Glomerular endothelial cell (primary cell): ENCODE measurements at places on chromosomes 16 and 17.

- no peak for DNase-seq
Observed at GRCh38 chr17:82786427-82786826, 34.6 kb downstream of the TBCD start.

GRCh38 chr17:82089723-82090548 is 8.1 kb downstream of the FASN start:
- DNase-seq, result no peak

GRCh38 chr16:53836680-53837079 is 132.7 kb downstream of the FTO start:
- no peak for DNase-seq

GRCh38 chr16:88426018-88426417 is 27.1 kb upstream of the ZFPM1 start:
- no peak for DNase-seq

DNA sequence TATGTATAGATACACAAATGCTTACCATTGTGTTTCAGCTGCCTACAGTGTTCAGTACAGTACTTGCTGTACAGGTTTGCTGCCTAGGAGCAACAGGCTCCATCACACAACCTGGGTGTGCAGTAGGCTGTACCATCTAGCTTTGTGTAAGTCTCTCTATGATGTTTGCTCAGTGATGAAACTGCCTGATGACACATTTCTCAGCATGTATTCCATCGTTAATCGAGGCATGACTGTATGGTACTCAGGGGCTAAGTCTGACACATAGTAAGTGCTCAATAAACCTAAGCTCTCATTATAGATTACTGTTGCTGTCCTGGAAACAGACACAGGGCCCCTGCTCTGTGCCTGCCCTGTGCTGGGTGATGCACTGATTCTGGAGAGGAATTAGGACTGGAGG is 18.1 kb downstream of the KCNJ12 start:
- no peak for DNase-seq

- DNase-seq, result no peak
Observed at GRCh38 chr17:37422971-37423625, 16.4 kb downstream of the TADA2A start.
